NK-92 treated with Interleukin-12 subunit alpha and Interleukin-12 subunit beta, amount 100 ng/mL, for 24 hours (cell line): ENCODE measurements at places on chromosomes 3 and 15.

GRCh38 chr3:50345586-50346234, at the start of gene ZMYND10:
TSS of gene ZMYND10 (minus strand) at chr3:50345732. CDS start at chr3:50345579, 153 bp downstream.
- DNase-seq = no peak

DNA sequence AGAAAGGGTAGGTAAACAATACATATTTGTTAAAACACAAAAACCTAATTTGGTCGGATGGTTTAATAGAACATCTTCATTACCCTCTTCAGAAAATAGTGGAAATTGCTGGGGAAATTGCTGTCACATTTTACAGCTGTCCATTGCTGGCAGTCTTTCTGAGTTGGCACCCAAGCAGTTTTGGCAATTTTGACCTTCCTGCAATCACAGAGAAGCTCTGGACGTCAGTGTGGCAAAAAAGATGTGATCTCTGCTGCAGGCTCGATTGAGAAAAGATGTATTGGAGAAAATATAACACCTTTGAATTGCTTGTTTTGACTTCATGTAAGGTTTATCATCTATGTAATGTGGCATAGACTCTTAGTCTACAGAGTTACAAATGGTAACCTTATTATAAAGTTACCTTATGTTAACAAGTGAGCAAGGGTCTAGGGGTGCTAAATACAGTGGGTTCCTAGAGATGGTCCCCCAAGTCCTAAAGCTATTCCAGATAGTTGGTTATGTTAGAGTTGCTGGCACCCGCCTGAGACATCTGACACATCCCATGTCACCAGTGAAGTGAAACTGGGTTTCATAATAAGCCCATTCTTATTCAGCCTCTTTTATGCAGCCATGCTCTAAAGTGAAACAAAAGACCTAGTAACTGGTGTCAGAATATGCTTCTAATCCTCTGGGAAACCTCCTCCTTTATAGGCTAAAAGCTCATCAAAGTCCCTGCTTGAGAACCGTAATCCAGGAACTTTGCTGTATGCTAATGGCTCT, 14.0 kb downstream of the UBE2E1 start:
- DNase-seq = no peak

GRCh38 chr15:93497291-93497690, 408.3 kb upstream of the RGMA start:
- DNase-seq = no peak

GRCh38 chr15:88247914-88248313, 8.6 kb downstream of the NTRK3 start:
- DNase-seq = no peak

DNA sequence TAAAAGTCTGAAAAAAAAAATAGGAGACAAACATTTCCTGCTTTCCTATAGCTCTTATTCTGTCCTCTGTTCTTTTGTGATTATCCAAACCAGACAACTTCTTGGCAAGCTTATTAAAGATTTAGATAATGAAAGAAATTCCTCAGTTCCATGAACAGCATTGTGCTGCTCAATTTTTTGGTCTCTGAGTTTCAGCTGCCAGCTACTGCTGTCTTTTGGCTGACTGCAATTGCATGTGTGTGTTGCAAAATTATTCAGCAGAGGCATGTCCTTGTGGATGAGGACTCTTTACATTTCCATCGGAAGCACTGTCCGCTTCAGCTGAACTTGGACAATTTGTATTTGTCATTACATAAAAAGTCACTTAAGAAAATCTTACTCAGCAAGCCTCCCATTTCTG, 397.3 kb upstream of the RASGRP1 start:
- DNase-seq = no peak

GRCh38 chr3:24278543-24278942, 216.1 kb downstream of the THRB start:
- no peak for DNase-seq

DNA sequence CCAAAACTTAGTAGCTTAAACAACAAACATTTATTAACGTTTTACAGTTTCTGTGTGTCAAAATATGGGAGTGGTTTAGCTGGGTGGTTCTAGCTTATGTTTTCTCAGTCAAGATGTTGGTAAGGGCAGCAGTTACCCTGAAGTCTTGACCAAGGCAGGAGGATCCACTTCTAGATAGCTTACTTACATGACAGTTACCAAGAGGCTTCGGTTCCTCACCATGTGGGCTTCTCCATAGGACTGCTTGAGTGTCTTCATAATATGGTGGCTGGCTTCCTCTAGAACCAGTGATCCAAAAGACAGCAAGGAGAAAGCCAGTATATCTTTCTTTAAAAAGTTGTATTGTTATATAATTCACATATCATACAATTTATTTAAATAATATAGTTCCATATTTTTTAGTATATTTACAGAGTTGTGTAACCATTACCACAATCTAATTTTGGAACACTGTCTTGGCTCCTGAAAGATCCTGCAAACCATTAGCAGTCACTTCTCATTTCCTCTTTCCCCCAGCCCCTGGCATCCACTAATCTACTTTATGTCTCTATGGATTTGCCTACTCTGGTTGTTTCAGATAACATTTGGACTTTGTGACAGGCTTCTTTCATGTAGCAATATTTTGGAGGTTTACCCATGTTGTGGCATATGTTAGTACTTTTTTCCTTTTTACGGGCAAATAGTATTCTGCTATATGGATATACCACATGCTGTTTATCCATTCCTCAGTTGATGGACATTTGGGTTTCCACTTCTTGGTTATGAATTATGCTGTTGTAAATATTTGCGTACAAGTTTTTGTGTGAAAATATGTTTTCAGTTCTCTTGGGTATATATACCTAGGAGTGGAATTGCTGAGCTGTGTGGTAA, 33.3 kb downstream of the MAPK6 start:
- DNase-seq = no peak

DNA sequence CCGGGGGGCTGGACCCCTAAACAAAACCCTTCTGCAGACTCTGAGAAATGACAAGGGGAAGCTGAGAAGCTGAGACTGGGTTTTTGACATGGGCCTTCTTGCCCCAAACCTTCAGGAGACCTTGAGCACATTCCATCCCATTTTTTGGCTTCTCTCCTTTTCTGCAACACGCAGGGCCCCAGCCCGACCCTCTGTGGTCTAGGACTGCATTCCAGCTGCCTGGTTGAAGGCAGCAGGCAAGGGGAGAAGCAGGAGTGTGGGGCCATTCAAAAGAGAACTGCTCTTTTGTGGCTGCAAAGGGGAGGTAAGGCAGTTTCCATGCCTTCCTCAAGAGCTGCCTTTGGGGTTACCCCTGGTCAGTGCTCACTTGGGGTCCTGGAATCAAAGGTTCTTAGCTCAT, 263.0 kb downstream of the TLE3 start:
- DNase-seq = no peak

DNA sequence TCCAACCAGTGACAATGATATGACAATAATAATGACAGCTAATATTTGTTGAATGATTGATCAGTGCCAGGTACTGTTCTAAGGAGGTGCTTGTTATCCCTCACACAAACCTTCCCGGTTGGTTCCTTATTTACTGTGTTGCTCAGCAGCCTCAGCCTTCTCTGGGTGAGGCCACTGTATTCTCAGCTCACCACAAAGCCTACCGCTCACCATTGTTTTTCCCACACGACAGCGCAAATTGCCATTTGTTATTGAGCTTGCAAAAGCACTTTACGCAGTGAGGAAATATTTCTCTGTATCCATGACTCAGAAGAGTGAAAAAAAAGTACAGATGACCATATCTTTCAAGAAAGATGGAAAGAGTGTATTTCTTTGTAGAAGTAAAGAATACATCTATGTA, 49.5 kb upstream of the PDZRN3 start:
- DNase-seq = no peak

GRCh38 chr3:46127503-46127902, 80.6 kb downstream of the CCR1 start:
- DNase-seq = no peak

DNA sequence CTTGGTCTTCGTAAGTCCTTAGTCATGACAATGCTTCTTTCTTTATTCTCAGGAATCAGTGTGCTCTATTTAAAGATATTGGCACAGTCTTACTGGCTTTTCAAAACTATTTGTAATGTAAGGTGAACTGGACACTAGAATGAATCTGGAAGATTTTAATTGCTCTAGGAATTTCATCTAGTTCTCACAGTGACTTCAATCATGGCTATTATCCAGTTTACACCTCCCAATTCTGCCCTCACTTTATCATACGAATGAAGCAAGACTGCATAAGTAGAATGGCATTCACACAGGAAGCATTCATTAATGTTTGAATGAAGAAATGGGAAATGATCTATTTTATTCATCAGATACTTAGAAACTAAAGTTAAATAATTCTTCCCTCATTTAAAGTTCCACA, 26.7 kb upstream of the DRD3 start:
- no peak for DNase-seq

- no peak for DNase-seq
Measured at GRCh38 chr15:57019496-57020160, 101.2 kb downstream of the TCF12 start.

DNA sequence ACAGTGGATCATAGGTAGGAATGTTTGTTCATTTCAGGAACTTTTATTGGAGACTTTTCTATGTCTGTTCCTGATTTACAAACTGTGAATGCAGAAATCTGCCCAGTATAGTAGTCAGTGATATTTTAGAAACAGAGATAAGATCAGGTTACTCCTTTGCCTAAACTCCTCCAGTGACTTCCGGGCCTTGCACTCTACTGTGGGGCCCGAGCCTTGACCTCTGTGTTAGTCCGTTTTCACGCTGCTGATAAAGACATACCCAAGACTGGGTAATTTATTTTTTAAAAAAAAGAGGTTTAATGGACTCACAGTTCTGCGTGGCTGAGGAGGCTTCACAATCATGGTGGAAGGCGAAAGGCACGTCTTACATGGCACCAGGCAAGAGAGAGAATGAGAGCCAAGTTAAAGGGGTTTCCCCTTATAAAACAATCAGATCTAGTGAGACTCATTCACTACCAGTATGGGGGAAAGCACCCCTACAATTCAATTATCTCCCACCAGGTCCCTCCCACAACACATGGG, 127.1 kb downstream of the DNAJB8 start:
- DNase-seq = no peak

GRCh38 chr15:28890711-28891495, 5.1 kb downstream of the APBA2 start:
- no peak for DNase-seq

DNA sequence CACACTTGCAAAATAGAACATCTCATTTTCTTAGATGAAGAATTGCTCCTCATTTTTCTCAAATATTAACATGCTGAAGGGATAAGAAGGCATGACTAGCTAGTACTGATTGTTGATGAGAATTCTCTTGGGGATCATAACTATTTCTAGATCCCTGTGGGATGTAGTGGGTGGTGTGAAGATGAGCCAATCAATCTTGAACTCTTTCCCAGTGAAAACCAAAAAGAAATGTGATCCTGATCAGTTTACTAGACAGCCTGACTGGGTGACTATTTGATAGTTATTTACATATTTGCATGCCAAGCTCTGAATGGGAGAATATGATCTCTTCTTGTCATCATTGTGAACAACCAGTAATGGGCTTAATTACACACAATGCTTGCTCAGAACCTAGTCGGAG, 63.7 kb downstream of the ZIC1 start:
- no peak for DNase-seq

GRCh38 chr15:71447328-71448250, 332.3 kb downstream of the THSD4 start:
- no peak for DNase-seq

- DNase-seq = peak; percentile 29
Measured at GRCh38 chr15:55108858-55109518, 87.8 kb downstream of the RSL24D1 start.

DNA sequence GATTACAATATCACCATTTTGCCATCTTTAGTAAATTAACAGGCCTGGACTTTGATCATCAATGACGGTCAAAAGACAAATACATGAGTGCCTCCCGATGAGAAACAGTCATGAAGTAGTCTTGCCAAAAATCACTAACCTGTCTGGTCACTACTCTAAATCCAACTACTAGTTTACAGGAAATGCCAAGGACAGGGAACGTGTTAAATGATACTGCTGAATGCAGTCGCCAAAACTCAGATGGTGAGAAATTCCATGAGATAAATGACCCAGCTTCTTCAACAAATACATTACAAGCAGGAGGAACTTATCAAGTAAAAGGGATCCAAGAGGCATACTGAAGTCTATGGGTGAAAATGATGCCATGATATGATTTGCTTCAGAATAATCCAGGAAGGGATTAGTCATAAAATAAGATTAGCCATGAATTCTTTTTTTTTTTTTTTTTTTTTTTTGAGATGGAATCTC, 35.8 kb upstream of the ATP13A3 start:
- DNase-seq = no peak

DNA sequence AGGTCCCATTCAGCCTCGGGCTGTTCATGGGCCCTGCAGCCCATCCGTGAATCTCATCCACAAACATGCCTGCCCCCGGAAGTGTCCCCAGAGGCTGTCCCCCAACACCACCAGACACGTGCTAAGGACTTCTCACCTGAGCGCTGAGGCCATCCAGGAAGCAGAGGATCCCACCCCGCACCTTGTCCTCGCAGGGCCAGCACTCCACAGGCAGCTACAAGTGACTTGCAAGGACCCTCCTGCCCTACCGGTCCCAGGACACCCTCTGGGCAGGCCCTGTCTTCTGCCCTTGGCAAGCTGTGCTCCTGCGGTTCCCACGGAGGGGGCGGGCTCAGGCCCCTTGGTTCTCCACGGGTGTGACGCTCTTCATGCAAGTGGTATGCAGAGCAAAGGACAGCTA, 146.0 kb downstream of the NUP210 start:
- no peak for DNase-seq

- DNase-seq = no peak
Measured at GRCh38 chr15:64112073-64112772, 16.4 kb downstream of the SNX1 start.

DNA sequence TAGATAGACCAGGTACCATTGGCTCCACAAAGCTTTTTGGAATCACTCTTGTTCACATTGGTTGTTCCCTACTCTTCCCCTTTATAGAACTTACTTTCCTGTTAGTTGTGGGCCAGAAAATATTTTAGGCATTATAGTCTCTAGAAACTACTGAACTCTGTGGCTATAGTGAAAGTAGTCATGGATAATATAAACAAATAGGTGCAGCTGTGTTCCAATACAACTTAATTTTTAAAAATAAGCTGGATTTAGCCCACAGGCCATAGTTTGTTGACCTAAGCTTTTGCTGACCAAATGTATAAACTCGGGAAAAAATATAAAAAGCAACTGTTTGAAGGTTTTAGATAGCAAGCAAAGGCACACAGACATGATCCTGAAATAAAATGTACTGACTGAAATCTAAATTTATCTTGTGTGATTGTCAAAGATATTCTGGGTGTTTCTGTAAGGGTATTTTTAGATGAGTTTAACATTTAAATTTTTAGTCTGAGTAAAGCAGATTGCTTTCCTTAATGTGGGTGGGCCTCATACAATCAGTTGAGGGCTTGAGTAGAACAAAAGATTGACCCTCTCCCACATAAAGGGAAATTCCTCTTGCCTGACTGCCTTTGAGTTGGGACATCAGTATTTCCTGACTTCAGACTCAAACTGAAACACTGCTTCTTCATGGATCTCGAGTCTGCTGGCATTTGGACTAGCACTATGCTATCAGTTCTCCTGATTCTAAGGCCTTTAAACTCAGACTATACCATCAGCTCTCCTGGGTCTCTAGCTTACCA, 13.2 kb downstream of the IQCB1 start:
- no peak for DNase-seq

- DNase-seq = peak; percentile 53
Measured at GRCh38 chr3:192957441-192958021, 39.9 kb upstream of the MB21D2 start.

- no peak for DNase-seq
Measured at GRCh38 chr3:149781741-149782140, 10.6 kb downstream of the ANKUB1 start.

- no peak for DNase-seq
Measured at GRCh38 chr3:109313061-109313460, 3.3 kb downstream of the DPPA2 start.

GRCh38 chr3:169268286-169268776, 395.2 kb downstream of the MECOM start:
- no peak for DNase-seq

- no peak for DNase-seq
Measured at GRCh38 chr3:144820726-144821125, 849.1 kb downstream of the DIPK2A start.
